ENCODE measurements at places on chromosomes 3 and 15. TPM values are rescaled to one million over a fixed set of nuclear protein-coding genes. Genes with fewer than 3 reads are reported as not detected.

GRCh38 chr15:29093696-29094343 lies 175.8 kb downstream of the NSMCE3 start:
- DNase-seq, result no peak

The PRRT3 gene
- 2.5 TPM for total RNA-seq

GRCh38 chr3:277873-278272 lies 81.3 kb downstream of the CHL1 start:
- DNase-seq, result no peak

DNA sequence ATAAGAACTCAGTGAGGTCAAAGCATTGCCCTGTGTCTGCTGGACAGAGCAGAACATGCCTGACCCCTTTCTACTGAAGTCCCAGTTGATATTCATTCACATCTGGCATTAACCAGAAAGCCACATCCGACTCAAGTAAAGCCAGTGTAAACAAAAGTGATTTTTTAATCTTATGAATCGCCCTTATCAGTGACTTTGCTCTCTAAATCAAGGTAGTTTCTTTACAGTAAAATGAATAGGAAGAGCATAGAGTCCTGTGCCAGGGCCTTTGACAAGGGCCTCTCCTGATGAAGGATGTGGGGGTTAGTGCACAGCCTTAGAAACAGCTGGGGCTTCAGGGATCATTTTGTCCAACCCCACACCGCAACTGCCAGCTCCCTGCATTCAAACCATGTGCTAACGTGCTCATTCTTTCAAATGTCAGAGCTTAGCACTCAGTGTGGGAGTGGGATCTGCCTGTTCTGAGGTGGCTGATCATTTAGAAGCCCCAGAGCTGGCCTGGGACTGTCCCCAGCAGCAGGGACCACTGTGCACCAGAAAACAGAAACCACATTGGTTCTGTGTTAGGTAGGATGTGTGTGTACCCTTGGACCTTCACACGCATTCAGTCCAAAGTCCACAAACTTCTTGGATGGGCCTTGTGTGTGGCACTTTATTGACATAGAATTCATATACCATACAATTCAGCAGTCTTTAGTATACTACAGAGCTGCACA lies 55.3 kb downstream of the CCR4 start:
- DNase-seq, result no peak

DNA sequence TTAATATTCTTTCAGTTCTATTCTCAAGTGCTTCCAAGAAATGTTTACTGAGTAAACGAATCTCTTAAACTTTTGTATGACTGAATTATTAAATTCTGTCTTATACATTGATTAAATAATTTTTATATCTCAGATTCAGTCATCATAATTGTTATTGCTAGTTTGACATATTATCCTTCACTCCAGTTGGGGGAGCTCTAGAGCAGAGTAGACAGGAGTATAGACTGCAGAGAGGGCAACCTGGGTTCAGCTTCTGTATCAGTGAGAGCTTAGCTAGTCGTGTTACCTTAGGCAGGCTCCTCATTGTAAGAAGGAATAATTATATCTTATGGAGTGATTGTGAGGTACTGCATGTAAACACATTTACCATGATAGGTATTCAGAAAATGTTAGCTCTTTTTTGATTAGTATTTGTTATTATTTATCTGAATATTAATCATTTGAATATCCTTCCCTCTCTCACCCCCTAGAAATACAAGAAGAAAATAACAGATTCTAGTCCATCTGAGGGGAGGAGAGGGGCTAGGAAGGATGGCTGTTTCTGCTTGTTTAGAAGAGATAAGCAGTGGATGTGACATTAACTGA lies 31.0 kb upstream of the ZCWPW2 start:
- DNase-seq, result peak; percentile 52

The PAK6 gene
- not detected for total RNA-seq

- DNase-seq, result peak; percentile 35
Measured at GRCh38 chr3:188782613-188783124, 389.1 kb upstream of the TPRG1 start.

The PRR20G gene
- total RNA-seq, result not detected

GRCh38 chr15:35167675-35168074 lies 82.6 kb upstream of the NANOGP8 start:
- DNase-seq, result no peak

GRCh38 chr3:42975456-42975855 lies 3.7 kb upstream of the GASK1A start:
- no peak for DNase-seq

The LMOD3 gene
- total RNA-seq, result 4.6 TPM

- DNase-seq, result no peak
Measured at GRCh38 chr15:96746665-96747064, 416.2 kb downstream of the NR2F2 start.

GRCh38 chr3:124939661-124940060 lies 5.1 kb upstream of the MUC13 start:
- DNase-seq, result no peak

GRCh38 chr3:139308560-139308959 lies 35.3 kb upstream of the MRPS22 start:
- no peak for DNase-seq

DNA sequence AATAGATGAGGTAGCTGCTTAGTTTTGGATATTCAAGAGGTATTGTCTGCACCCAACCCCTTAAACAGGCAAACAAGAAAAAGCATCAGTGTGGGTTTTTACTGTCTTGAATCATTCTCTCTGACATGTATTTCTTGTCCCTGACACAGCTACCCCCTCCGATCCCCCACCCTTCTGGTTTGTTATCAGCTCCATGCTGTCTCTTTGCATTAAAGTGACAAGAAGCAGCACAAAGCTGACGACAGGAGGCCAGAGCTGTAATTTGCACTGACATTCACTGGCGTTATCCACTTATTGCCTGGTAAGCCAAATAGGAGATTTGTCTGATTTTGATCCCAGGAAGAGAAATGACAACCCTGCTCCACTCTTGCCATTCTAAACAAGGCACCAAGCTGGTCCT lies 83.3 kb upstream of the SNRK start:
- no peak for DNase-seq

The CCRL2 gene
- total RNA-seq, result 5.3 TPM
